ENCODE measurements at places on chromosomes 2 and 18. TPM values are rescaled to one million over a fixed set of nuclear protein-coding genes. Genes with fewer than 3 reads are reported as not detected.
A peak's percentile ranks its signal among the peaks of the same experiment; 100 is the strongest.

The CELF4 gene
- 6.8 TPM for polyA plus RNA-seq

The OTOS gene
- not detected for polyA plus RNA-seq

The C2orf81 gene
- 5.7 TPM for polyA plus RNA-seq

The NEURL3 gene
- polyA plus RNA-seq: 0.29 TPM

DNA sequence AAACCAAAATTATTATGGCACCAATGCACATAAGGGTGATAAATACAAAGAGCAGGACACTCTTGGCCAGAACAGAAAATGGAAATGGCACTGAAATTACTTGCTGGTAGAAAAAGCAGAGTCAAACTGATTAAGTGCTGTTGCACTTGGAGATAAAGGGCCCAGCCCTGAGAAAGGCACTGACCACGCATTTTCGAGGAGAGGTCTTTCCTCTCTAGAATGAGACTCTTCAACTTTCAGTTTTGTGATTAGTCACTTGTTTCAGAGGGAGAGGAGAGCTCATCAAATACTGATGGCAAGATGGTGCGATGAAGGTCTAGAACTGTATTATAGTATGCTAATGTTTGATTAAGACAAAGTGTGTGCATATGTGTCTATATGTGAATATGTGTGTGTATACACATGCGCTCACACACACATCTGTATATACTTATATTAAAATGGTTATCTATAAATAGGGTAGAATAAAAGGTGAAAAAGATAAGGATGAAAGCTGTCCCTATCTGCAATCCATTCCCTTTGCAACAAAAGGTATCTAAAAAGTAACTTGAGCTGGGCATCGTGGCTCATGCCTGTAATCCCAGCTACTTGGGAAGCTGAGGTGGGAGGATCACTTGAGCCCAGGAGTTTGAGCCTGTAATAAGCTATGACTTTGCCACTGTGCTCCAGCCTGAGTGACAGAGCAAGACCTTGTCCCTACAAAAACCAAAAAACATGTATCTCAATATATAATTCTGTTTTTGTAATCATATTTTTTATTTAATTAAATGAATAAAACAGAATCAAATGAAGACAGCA, 48.8 kb upstream of the ZDBF2 start:
- no peak for DNase-seq

The DSG4 gene
- not detected for polyA plus RNA-seq

DNA sequence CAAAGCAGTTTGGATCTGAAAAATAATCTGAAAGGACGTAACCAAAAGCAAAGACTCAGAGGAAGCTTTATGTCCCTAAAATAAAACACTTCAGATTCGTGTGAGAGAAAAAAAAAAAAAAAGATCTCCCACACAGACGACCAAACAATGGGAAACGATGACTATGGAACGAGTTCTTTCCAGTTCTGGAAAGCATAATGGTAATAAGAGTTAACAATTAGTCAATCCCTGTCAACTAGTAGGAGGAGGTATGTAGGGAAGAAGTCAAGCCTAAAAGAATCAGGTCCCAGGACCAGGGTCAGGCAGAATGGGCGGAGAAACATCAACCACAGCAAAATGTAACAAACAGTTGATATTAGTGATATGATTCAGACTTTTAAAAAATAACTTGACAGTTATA, 170.3 kb upstream of the SETBP1 start:
- no peak for DNase-seq

GRCh38 chr18:5064841-5065370, 132.2 kb downstream of the AKAIN1 start:
- DNase-seq: no peak

GRCh38 chr18:62586781-62587487, 64.1 kb downstream of the ZCCHC2 start:
- DNase-seq: no peak

GRCh38 chr2:85505551-85506238, 33.3 kb upstream of the MAT2A start:
- no peak for DNase-seq

GRCh38 chr2:118986738-118987137, 44.7 kb downstream of the MARCO start:
- DNase-seq: no peak

- DNase-seq: no peak
These were observed 33.7 kb downstream of the LANCL1 start for GRCh38 chr2:210442878-210443277.

The FRZB gene
- 3.4 TPM for polyA plus RNA-seq

- DNase-seq: no peak
These were observed 57.0 kb upstream of the CYRIA start for GRCh38 chr2:16722677-16723076.

The FMNL2 gene
- 90.0 TPM for polyA plus RNA-seq

- no peak for DNase-seq
These were observed 489.4 kb downstream of the LRP1B start for GRCh38 chr2:141641462-141641861.

GRCh38 chr2:23523373-23524260, 138.6 kb downstream of the KLHL29 start:
- peak; percentile 62 for DNase-seq

DNA sequence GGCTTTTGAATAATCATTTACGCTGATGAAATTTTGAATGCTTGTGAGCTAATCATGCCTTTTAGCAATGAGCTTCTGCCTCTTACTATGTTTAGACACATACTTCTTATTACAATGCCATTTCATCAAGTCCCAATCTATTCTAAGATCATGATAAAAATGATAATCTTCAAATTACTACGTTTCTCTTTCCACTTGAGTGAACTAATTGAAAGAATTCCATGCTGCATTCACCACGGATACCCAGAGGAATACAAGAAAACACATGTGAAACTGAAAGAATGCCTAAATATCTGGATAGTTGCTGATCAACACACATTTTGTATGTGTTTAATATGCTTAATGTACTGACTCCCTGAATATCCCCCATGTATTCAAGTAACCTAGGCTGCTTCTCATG, 62.3 kb downstream of the LRRTM4 start:
- DNase-seq: no peak

DNA sequence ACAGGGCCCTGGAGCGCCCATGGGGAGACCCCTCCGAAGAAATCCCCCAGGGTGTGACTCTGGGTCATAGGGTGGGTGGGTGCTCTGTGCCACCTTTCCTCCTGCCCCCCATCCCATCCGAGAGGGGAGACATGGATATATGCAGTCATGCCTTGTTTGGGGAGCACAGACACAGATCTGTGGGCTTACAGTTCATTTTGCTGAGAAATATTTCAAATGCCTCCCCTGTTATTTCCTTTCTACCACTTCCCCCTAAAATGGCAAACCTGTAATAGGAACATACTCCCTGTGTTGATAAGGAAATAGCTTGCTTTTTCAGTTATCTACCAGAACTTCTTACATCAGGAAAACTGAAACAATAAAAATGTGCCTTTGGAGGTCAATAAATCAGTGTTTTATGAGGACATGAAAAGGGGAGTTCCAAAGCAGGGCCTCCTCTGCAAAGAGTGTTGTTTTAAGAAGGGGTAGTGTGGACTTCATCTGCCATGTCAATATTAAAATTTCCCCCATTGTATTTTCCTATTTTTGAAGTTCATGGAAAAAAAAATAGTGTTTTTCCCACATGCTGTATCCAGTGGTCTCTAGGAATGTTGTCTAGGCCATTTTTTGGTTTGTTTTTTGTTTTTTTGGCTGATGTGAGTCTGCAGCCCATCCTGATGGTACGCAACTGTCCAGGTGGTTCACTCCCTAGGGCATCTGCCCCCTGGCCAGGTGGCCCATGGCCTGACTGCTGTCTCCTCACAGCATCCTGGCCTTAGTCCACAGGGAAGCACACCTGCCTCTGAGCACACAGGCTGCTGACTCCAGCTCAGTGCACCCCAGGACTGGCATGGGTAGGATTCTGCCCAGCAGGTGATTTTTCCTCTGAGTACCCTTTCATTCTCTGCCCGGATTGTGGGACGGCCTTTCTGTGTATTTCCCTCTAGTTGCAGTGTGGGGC, 3.7 kb downstream of the TNFRSF11A start:
- DNase-seq: no peak

- DNase-seq: no peak
These were observed 29.2 kb upstream of the PELI1 start for GRCh38 chr2:64173156-64174135.

The DCDC2C gene
- polyA plus RNA-seq: not detected

- no peak for DNase-seq
These were observed 49.3 kb downstream of the ZNF516 start for GRCh38 chr18:76445741-76446232.

DNA sequence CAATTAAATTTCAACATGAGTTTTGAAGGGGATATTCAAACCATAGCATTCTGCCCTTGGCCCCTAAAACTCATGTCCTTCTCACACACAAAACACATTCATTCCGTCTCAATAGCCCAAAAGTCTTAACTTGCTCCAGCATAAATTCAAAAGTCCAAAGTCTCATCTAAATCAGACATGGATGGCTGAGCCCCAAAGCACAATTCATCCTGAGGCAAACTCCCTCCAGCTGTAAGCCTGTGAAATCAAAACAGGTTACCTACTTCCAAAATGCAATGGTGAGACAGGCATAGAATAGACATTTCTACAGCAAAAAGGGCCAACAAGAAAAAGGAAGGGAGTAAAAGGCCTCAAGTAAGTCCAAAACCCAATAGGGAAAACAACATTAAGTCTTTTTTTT, 245.8 kb downstream of the TTC32 start:
- DNase-seq: no peak

GRCh38 chr18:22946846-22947245, 13.7 kb downstream of the RBBP8 start:
- DNase-seq: no peak

The MAP3K2 gene
- 27.5 TPM for polyA plus RNA-seq

GRCh38 chr2:121293450-121294325, 8.7 kb upstream of the TFCP2L1 start:
- DNase-seq: no peak

- no peak for DNase-seq
These were observed 684.4 kb downstream of the IRS1 start for GRCh38 chr2:226115102-226115831.

GRCh38 chr2:177501186-177501585, 108.6 kb downstream of the AGPS start:
- no peak for DNase-seq

- no peak for DNase-seq
These were observed 73.9 kb downstream of the SLC39A10 start for GRCh38 chr2:195730912-195731311.

DNA sequence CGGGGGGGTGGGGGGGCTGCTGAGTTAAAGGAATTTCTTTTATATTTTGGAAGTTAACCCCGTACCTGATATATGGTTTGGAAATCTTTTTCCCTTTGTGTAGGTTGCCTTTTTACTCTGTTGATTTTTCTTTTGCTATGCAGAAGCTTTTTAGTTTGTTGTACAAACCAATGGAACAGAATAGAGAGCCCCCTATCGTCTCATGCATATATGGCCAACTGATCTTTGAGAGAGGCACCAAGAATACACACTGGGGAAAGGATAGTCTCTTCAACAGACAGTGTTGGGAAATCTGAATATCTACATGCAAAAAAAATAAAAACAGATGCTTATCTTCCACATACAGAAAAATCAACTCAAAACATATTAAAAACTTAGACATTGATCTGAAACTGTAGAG, 647.8 kb upstream of the KLHL29 start:
- DNase-seq: no peak

The SPRED2 gene
- 41.0 TPM for polyA plus RNA-seq

The ZNF396 gene
- polyA plus RNA-seq: 3.2 TPM

DNA sequence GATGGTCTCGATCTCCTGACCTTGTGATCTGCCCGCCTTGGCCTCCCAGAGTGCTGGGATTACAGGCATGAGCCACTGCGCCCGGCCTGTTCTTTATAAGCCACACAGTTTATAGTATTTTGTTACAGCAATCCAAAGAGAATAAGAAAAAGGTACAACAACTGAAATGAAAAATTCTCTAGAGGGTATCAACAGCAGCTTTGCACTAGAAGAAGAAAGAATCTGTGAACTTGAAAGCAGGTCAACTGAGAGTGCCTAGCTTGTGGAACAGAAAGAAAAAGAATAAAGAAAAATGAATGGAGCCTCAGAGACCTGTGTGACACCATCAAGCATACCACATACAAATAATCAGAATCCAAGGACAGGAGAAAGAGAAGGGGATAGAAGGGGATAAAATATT, 66.8 kb upstream of the CTLA4 start:
- DNase-seq: no peak

The MAP3K19 gene
- 1.2 TPM for polyA plus RNA-seq

GRCh38 chr2:137700681-137701080, 263.6 kb upstream of the HNMT start:
- DNase-seq: no peak

DNA sequence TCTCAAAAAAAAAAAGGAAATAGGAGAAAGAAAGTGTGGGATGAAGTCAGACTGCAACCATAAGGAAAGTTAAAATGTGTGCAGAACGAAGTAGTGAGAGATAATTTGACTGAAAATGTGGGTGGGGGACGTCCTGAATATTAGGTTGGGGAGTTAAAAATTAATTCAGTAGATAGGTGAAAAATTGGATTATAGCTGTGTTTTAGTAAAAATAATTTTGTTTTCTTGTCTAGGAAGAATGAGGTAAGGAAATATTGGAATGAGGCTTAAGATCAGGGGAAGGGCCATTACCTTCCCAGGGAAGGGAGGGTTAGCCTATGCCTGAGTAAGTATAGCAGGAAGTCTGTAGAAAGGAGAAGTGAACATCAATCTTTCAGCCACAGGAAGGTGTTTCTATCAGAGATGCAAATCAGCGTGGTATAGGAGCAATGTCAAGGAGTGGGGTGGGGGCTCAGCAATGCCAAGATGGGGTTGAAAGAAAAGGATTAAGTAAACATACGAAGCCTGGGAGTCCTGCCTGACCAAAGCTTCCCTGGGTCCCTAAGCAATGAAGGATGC, 250.9 kb downstream of the PIEZO2 start:
- DNase-seq: no peak

The MYO5B gene
- 9.0 TPM for polyA plus RNA-seq

GRCh38 chr2:203973676-203974075, 37.1 kb downstream of the ICOS start:
- DNase-seq: no peak

The SNRNP27 gene
- polyA plus RNA-seq: 65.9 TPM

GRCh38 chr18:58135183-58135641, 91.2 kb downstream of the NEDD4L start:
- DNase-seq: no peak

The C18orf32 gene
- polyA plus RNA-seq: 22.3 TPM

The CROCC2 gene
- polyA plus RNA-seq: 3.7 TPM

The PAX3 gene
- polyA plus RNA-seq: 0.20 TPM

GRCh38 chr2:227824711-227825110, 11.1 kb downstream of the CCL20 start:
- no peak for DNase-seq

The CAPN14 gene
- 0.24 TPM for polyA plus RNA-seq

All from left lung (tissue), 14 donors.